CD4-positive, alpha-beta T cell treated with Interferon alpha-2 for 1 hour (primary cell): ENCODE measurements at places on chromosomes 3 and 15.

GRCh38 chr15:26702381-26702780, 70.5 kb downstream of the GABRB3 start:
- DNase-seq: no peak

DNA sequence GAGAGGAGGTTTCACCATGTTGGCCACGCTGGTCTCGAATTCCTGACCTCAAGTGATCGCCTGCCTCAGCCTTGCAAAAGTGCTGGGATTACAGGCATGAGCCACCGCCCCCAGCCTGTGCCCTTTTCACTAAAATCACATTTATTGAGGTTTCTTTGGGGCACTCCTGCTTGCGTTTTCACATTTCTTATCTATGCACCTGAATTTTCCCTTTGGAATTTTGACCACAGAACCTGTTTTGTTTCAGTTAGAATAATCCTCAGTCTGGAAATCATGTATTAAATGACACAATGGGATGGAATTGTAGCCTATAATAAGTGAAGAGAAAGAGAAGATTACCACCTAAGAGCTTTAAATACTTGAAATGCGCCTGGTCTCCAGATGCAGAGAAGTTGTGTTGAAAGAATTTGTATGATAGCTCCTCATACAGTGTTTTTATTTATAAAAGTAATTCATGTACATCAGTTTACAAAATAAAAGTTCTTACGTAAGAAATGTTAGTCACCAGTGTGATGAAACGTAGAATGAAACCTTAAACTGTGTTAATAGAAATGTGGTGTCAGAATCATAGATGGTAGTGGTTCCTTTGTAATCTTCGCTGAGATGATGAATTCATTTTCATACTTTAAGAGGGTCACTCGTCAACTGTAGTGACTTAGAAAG, 107.0 kb downstream of the TCF12 start:
- no peak for DNase-seq

DNA sequence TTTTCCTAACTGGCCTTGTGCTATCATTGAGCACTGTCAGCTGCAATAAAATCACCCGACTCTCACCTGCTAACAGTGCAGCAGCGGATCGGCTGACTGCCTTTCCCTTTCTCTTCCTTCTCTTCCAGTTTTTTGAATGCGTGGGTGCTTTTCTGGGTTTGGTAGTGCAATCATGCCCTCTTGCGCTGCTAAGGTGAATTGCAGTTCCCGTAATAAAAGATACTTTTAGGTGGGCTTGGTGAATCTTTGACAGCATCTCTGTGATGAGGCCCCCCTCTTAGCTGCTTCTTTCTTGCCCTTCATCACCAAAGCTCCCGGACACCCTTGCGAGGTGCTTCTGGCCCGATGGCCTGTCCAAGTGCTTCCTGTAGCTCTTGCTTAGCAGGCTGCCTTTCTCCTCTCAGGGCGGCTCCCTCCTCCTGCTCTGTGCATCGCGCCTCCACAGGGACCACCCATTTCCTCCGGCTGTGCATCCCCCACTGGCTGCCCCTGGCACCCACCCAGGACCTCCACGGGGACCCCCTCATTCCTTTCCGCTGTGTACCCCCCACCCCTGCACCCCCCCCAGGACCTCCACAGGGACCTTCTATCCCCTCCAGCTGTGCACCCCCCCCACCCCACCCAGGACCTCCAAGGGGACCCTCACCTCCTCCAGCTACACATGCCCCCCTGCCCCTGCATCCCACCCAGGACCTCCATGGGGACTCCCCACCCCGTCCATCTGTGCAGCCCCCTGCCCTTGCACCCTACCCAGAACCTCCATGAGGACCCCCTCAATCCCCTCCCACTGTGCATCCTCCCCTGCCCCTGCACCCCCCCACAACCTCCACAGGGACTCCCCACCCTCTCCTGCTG, 50.8 kb upstream of the RPL32 start:
- DNase-seq: peak; percentile 34

- DNase-seq: no peak
Measured at GRCh38 chr15:98800437-98801233, 152.3 kb downstream of the IGF1R start.

GRCh38 chr3:9314796-9315195, 48.1 kb upstream of the THUMPD3 start:
- no peak for DNase-seq

- DNase-seq: no peak
Measured at GRCh38 chr3:72177075-72178050, 392.4 kb upstream of the PROK2 start.

GRCh38 chr15:88383354-88383753, 83.8 kb downstream of the MRPL46 start:
- no peak for DNase-seq

DNA sequence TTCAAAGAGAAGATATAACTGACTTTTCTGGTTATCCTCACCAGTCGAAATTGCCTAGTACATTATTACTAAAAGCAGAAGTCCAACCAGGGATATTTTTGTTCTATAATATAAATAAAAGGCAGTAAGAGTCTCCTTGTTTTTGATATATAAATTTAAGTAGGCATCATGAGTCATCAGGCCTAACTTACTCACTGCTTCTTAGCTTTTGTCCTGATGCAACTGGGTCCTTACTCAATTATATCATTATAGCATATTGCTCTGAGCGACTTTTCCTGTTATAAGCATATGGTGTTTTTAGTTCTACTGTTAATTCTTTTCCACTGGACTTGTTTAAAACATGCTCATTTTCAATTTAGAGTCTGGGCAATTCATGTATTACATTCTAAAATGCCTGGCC, 910.1 kb downstream of the MCTP2 start:
- no peak for DNase-seq

GRCh38 chr3:133570139-133570936, 3.1 kb upstream of the CDV3 start:
- no peak for DNase-seq

DNA sequence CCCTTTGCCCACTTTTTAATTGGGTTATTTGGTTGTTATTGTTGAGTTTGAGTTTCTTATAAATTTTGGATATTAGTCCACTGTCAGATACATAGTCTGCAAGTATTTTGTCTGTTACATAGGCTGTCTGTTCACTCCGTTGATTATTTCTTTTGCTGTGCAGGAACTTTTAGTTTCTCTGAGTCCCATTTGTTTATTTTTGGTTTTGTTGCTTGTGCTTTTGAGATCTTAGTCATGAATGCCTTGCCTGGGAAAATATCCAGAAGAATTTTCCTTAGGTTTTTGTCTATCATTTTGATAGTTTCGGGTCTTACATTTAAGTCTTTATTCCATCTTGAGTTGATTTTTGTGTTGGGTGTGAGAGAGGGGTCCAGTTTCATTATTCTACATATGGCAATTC, 254.5 kb downstream of the NLGN1 start:
- DNase-seq: no peak

- no peak for DNase-seq
Measured at GRCh38 chr3:72519946-72520604, 328.2 kb downstream of the SHQ1 start.

DNA sequence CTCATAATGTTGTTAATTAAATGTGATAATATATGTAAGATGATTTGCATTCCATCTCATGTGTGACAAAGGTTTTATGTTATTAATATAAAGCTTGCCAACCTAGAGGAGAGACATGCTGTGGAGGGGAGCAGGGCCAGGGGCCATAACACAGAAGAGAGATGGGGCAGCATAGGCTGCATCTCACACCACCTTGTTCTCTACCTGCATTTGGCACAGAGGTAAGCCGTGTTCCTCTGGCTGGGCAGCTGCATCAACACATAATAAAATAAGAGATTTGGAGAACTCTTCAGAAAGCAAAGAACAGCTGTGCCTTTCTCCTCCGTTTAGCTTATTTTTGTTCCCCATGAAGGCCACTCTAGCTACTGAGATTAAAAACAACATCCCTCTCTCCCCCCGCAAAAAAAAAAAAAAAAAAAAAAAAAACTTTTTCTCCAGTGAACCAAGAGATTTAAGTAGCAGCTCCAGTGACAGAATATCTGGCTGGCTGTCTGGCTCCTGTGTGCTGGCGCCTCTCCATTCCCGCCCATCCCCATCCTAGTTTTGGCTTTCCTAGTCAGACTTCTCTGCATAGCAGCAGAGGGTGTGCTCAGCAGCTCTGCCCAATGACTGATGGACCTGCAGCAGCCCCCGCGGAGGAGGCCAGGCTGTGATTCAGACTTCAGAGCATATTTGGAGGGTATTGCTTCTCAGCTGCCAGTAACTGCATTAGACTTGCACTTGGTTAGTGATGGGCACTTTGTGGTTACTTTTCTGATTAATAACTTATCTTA, 52.2 kb upstream of the STXBP5L start:
- no peak for DNase-seq

- DNase-seq: no peak
Measured at GRCh38 chr15:44370830-44371229, 56.6 kb upstream of the CTDSPL2 start.

- DNase-seq: no peak
Measured at GRCh38 chr15:50702762-50703334, 16.3 kb upstream of the TRPM7 start.

DNA sequence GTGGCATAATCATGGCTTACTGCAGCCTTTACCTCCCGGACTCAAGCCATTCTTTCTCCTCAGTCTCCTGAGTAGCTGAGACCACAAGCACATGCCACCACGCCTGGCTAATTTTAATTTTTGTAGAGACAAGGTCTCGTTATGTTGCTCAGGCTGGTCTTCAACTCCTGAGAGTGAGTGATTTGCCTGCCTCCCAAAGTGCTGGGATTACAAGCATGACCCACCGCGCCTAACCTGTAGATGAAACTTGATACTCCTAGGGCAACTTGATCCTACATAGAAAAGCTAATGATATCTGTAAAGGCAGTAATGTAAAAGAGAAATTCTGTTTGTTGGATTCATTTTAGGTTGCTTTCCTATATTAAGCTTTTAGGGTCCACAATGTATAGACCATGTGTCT, 391.9 kb upstream of the THRB start:
- DNase-seq: no peak
